CD4-positive, alpha-beta T cell treated with Interleukin-10 for 1 hour (primary cell): ENCODE measurements at places on chromosomes 3 and 15.
A peak's percentile ranks its signal among the peaks of the same experiment; 100 is the strongest.

- DNase-seq: no peak
Observed at GRCh38 chr3:155316426-155316825, 22.9 kb upstream of the STRIT1 start.

DNA sequence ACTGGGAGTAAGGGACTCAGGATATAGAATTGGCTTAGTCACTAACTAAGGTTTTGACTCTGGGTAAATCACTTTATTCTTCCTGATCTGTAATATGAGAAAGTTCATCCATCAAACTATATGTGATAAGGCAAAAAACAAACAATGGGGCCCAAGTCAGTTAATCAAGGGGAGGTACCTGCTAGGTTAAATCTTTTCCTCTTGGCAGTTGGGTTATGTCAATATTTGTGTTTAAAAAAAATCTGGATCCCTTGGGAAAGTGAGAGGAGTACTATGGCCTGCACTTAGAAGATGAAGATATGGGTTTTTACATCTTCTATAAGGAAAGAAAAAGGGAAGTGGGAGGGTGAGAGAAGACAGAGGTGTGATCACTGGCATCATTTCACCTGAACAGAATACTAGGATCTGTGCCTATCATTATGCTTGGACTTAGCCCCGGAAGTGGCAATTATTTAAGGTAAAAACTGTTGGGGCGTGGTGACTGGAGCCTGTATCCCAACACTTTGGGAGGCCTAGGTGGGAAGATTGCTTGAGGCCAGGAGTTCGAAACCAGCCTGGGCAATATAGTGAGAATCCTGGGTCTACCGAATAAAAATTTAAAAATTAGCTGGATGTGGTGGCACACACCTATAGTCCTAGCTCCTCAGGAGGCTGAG is 2.8 kb upstream of the SLC28A2 start:
- no peak for DNase-seq

DNA sequence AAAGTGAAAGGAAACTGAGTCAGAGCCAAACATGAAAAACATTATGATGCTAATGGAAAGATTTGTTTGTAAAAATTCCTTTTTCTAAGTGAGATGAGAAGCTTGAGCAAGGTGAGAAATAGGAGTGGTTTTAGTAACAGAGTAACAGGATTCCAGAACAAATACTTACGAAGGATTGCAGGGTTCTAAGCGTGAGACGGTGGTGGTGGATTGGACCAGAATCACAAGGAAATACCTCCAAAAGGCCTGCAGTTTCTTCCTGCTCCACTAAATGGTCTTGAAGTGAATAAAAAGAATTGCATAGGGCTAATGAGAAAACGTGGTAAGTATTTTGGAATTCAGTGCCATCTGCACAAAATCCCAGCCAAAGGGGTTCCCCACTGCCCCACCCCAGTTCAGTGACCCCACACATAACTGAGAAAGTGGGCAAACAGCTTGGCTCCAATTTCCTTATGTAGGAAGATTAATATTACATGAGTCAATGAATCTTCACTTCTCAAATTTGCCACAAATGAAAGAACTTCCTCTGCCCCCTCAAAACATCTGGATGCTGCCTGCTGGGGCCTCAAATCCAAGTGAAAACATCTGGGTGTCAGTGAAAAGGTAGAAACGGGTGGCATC is 283.8 kb upstream of the NR2F2 start:
- DNase-seq: no peak

DNA sequence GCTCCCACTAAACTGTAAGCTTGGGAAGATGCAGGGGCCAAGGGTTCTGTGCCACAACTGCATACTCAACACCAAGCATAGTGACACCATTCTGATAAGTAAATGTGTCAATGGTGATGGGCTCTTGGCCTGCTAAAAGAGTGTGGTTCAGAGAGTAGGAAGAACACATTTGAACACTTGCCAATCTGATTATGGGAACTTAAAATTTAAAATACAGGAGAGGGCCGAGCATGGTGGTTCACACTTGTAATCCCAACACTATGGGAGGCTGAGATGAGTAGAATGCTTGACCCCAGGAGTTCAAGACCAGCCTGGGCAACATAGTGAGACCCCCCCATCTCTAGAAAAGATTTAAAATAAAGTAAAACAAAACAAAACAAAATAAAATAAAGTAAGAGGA is 34.1 kb downstream of the PTPN9 start:
- DNase-seq: no peak

- no peak for DNase-seq
Observed at GRCh38 chr15:97259943-97260342, 700.6 kb upstream of the ARRDC4 start.

DNA sequence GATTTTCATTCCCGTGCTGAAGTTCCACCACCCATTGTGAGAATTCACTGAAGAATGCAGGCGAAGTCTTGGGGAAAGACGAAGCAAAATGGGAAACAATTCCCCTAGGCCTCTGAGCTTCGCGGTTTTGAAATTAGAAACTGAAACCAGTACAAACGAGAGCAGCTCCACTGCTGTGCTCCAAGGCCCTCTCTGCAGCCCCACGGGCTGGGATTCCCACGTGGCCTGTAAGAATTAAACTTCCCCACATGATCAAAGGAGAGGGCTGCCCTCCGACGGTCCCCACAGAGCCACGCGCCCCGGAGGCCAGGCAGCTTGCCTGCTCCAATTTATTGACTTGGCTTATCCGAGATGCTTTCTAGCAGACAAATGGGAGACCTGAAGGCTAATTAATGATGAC is 144.0 kb downstream of the GREM1 start:
- DNase-seq: no peak

DNA sequence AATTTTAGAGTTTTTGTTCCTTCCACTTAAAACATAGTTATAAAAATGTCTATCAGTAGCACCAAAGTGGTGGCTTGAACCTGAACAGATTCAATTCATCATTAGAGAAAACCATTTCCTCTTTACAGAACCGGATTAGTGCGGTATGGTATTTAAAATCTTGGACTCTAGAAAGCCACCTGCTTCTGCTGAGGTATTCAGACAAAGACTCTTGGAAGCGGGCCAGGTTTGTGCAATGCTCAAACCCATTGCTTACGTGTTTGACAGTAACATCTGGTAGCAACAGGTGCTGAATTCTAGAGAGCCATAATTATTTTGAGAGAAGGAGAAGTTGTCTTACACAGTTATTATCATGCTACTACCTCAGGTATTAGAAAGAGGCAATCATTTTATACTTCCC is 290.5 kb downstream of the NAALADL2 start:
- no peak for DNase-seq

- no peak for DNase-seq
Observed at GRCh38 chr3:44055951-44056350, 185.7 kb upstream of the TOPAZ1 start.

- DNase-seq: no peak
Observed at GRCh38 chr3:38421679-38422336, 31.9 kb upstream of the ACVR2B start.

- DNase-seq: no peak
Observed at GRCh38 chr3:197564097-197564843, 8.5 kb upstream of the BDH1 start.

DNA sequence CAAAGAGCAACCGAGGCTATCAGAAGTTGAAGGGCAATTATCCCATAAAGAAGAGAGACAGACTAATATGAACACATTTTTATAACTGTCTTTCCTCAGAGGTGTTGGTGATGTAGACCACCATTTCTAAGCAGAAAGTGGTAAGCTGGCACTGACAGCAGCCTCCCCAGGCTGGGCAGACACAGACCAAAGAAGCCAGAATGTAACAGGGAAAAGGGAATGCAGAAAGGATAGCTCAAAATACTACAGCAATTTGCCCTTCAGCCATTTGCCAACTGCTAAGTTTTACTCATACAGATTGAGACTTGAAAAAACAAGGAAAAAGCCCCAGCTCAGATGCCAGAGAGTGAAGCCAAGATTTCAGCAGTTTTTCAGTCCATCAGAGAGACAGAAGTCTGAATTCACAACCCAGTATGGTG is 73.5 kb upstream of the ABI3BP start:
- DNase-seq: no peak

DNA sequence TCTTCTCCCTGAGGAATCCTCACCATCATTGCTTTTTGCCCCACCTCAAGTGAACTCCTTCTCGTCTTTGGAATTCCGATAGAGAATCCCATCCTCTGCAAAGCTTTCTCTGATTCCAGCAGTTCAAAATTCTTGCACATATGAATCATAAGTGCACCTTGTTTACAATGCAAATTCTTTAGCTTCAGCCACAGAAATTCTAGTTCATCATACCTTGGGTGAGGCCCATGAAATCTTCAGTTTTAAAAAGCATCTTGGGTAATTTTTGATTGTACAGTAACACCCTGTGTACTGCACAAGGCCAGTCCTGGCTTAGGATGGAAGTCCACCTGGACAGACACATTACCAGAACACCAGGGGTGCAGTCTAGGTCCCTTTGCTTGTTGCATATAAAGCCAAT is 30.8 kb downstream of the MDFIC2 start:
- DNase-seq: no peak

GRCh38 chr15:100986158-100986896 is 67.2 kb downstream of the LRRK1 start:
- DNase-seq: no peak

DNA sequence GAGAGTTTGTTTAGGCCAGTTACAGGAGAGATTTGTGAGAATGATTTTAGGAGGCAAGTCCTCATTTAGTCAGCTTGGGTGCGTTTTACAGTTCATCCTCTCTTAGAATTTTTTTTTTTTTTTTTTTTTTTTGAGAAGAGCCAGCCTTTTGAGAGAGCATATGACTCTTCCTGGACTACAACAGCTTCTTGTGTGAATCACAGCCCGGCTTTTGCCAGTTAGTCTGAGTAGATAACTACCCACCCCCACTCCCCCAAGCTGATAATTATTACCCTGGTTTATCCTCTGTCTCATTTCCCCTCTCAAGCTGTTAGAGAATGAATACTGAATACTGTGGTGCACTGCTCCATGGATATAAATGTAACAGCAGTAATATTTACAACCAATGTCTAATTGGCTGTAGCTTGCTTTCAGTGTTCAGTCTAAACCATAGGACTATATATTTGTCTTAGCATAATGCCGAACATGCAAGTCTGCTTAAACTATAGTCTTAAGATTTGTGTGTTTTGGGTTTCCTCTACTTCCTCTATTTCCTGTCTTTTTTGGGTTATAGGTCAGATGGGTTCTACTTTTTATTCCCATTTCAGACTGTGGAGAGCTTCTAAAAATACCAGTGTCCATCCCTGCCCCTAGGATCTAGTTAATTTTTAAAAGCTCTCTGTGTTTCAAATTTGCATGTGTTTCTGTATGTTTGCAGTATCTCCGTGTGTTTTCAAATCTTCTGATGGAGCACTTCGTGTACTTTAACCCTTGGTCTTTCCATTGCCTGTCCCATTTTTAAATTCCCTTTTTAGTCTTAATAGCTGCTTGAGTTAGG is 8.0 kb downstream of the CHD2 start:
- DNase-seq: peak; percentile 52

- DNase-seq: no peak
Observed at GRCh38 chr3:179671747-179672242, 19.0 kb downstream of the USP13 start.

DNA sequence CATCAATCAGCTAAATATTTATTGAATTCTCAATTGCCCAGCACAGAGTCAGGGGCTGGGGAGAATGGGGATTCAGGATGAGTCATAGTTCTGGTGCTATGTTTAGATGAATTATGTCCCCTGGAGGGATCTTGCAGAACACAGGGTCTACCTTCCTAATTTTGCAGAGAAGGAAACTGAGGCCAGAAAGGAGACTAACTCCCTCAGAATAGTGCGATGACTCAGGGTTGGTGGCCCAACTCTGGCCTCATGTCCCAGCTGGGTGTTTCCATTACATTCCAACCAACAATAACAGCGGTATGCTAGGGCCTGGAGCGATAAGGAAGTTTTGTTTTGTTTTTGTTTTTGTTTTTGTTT is 270.9 kb downstream of the TLE3 start:
- DNase-seq: no peak

GRCh38 chr15:64046421-64047153 is at the start of gene DAPK2:
Gene DAPK2 (minus strand): TSS chr15:64046485. CDS start chr15:64040261, 6,224 bp downstream.
- peak; percentile 73 for DNase-seq

- DNase-seq: peak; percentile 7
Observed at GRCh38 chr3:72818092-72818773, 30.0 kb downstream of the SHQ1 start.

- DNase-seq: no peak
Observed at GRCh38 chr15:66323312-66323928, 30.1 kb downstream of the DIS3L start.

GRCh38 chr3:24261521-24261920 is 233.1 kb downstream of the THRB start:
- no peak for DNase-seq

GRCh38 chr15:93459396-93459795 is 370.4 kb upstream of the RGMA start:
- no peak for DNase-seq

GRCh38 chr3:45739991-45740390 is 50.8 kb downstream of the SACM1L start:
- DNase-seq: no peak

DNA sequence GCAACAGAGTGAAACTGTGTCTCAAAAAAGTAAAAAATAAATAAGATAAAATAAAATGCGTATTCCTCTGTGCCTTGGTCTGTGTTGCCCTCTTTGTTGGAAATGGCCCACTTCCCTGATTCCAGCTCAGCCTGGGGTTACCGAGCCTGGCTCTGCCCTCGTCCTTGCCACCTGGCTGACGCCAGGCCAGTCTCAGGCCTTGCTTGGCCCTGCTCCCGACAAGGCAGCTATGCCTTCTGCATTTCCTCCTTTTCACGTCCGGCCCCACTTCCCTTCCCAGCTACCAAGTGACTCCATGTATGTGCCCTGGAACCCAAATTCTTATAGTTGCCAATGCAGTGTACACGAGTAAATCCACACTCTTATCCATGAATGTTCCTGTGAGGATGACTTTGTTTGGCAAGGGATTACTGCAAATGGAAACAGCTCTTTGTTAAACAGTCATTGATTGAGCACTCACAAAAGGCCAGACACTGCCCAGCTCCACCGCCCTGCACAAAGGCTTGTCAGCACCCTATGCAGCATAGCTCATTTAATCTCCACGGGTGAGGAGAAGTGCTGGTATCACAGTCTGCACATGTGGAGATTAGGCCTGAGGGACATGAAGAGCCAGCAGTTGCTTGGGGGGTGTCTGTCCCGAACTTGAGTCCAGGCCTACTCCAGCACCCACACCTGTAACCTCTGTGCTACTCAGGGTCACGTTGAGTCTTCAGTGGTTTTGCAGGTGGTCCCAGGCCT is 25.1 kb downstream of the SPSB4 start:
- no peak for DNase-seq
